GM03348 (cell line): ENCODE measurements at places on chromosomes 13 and 19.

GRCh38 chr13:41271456-41272285, 8.3 kb upstream of the MTRF1 start:
- DNase-seq = no peak

GRCh38 chr19:55661826-55662225, 7.0 kb downstream of the U2AF2 start:
- DNase-seq = no peak

DNA sequence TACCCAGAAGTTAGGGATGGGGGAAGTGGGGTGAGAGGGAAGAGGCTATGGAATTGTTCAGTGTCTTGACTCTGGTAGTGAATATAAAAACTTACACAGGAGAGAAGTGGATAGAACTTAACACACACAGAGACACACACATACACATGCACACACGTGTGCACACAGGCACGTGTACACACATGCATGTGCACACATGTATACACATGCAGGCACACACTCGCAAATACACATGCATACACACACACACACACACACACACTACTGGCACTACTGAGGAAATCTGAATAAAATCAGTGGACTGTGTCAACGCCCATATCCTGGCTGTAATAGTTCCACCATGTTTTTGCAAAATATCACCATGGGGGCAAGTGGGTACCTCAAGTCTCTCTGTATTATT, 107.9 kb downstream of the IRS2 start:
- DNase-seq = no peak

DNA sequence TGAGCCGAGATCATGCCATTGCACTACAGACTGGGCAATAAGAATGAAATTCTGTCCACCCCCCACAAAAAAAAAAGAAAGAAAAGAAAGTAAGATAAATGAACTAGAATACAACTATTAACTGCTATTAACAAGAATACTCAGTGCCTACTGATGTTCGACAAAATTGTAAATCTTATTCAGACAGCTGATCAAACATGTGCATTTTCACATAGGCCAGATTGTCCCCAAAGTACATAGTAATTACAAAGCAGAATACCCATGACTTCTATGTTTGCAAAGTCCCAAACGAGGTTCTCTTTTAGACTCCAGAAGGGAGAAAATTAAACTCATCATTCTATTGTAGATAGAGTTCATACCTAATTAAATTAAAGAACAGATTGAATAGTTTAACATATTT, 113.4 kb downstream of the UFM1 start:
- no peak for DNase-seq

DNA sequence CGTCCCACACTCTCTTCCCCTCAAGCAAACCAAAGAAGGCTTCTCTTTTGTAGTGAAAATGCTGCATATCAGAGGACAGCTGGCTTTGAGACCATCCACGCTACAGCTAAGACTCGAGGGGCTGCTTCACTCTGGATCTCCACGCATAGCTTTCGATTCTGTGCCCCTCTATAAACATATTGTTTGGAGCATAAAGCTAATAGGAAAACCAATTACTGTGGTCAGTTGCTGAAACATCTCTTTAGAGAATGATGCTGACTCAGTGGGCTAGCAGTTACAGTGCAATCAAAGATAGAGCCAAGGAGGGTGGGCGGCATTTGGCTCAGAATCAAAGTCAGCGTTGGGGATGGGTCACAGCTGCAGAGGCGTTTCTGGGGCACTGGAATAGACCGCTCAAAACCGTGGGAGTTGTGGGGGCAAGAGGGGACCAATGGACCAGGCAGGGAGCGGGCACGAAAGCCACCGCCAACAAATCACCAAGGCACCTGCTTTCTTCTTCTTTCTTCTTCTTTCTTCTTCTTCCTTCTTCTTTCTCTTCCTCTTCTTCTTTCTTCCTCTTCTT, 76.7 kb downstream of the RASL11A start:
- DNase-seq = no peak

DNA sequence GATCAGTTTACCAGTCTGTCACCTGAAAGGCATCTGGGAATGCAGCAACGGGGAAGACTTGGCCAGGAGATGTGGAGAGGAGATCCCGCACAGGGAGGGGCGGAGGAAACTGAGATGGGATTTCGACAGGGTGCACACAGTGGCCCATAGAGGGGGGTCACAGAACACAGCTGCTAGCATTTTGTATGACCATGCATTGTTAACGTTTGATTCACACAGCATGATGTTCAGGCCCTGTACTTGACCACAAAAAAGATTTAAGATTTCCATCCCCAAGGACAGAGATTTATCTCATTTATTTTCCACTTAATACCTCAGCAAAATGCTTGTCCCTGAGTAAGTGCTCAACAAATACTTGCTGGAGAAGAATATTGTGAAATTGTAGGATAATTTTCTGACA, 63.2 kb downstream of the RAB20 start:
- DNase-seq = no peak

GRCh38 chr19:12133069-12133468, 7.1 kb downstream of the ZNF20 start:
- DNase-seq = no peak
